ENCODE measurements at places on chromosomes 2 and 18. TPM values are rescaled to one million over a fixed set of nuclear protein-coding genes. Genes with fewer than 3 reads are reported as not detected.

DNA sequence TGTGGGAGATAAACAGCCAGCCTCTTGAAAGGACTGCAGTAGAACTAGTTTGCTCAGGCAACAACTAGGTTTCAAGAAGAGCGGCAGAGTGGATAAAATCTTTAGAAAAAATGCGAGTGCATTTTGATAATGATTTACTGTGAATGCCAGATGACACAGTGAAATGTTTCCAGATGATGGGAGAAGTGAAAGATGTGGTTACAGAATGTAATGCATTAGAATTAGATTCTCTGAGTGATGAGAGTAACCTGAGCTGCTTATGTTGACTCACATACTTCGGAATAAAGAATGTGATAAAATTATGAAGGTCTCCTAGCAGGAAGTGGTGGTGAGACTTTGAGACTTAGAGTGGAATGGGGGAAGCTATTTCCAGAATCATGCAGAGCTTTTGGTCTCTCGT lies 184.3 kb downstream of the GULP1 start:
- no peak for DNase-seq

DNA sequence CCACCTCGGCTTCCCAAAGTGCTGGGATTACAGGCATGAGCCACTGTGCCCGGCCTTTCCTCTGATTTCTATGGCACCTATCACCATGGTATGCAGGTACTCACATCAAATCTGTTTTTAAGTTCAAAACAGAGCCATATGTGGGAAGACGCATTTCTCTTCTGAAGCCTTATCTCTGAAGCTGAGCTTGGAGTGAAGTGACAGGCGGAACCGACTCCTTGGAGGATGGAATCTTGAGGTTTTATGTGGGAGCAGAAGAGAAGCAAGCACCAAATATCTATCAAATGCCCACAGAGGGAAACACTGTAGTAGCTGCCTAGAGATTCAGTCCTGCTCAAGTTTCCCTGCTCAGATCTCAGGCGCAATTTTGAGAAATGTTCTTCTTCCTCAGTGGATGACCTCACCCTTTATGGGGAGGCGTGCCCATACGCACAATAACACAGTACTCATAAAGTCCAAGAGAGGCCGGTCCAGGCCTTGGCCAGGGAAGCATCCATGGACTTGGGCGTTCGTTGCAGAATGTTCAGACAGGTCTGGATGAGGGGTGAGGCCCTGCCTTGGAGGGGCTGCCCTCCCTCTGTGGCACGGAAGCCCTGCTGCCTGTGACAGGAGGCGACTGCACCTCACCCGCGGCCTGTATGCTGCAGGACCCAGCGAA lies 67.9 kb downstream of the HNRNPLL start:
- DNase-seq: no peak

CCDC102B gene
- polyA plus RNA-seq: 3.1 TPM

ABCA12 gene
- polyA plus RNA-seq: not detected

GCG gene
- not detected for polyA plus RNA-seq

TUBA4A gene
- 362 TPM for polyA plus RNA-seq

GRCh38 chr18:23143815-23144261 lies 8.6 kb downstream of the CABLES1 start:
- DNase-seq: no peak

GRCh38 chr2:104402825-104403224 lies 451.1 kb upstream of the POU3F3 start:
- no peak for DNase-seq

Data from heart left ventricle (tissue), 16 donors.